ENCODE measurements at places on chromosomes 6 and 20.

DNA sequence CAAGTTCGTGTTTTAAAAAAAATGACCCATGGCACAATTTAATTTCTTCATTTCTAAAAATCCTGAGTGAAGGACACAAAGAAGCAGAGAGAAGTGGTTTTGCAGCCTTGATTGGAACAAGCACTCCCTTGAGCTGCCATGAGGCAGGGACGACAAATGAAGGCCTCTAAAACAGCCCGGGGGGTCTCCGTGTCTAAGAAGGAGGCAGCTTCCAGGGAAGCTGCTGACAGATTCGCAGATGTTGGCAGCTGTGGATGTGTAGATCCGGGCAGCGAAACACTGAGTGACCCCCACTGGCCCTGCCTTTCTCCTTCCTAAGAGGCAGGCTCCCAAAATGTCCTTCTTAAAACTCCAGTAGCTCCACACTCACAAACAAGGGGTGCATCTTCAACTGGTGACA, 9.6 kb upstream of the LBP start:
- no peak for DNase-seq

GRCh38 chr6:144443157-144443556, 158.0 kb downstream of the UTRN start:
- DNase-seq = no peak

- DNase-seq = no peak
Measured at GRCh38 chr6:145247692-145248419, 487.5 kb downstream of the EPM2A start.

DNA sequence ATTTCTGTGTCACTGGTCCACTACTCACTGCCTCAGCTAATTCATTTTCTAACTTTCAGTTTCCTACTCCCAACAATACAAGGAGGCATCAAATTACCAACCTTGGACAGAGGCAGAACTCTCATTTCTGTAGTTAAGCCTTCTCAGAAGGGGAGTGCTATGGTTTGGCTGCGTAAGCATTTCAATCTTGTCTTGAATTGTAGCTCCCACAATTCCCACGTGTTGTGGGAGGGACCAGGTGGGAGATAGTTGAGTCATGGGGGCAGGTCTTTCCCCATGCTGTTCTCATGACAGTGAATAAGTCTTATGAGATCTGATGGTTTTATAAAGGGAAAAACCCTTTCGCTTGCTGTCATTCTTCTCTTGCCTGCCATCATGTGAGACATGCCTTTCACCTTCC, 22.9 kb downstream of the HLA-DRA start:
- DNase-seq = no peak

DNA sequence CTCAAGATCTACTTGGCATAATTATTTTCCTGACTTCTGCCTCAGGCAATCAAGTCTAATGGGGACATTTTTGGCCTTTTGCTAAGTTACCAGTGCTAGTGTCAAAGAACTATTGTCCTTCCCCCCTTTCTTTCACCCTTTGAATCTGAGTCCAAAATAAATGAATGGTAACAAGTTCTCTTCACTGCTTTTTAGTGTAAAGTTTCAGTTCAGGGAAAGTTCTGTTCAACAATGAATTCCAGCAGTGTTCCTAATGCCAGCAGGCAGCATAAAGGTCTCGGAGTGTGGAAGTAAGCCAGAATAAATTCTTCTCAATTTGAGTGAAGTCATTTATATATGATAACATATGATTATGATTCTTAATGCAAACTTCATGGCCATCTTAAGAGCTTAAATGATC, 20.8 kb upstream of the TSPYL1 start:
- DNase-seq = no peak

DNA sequence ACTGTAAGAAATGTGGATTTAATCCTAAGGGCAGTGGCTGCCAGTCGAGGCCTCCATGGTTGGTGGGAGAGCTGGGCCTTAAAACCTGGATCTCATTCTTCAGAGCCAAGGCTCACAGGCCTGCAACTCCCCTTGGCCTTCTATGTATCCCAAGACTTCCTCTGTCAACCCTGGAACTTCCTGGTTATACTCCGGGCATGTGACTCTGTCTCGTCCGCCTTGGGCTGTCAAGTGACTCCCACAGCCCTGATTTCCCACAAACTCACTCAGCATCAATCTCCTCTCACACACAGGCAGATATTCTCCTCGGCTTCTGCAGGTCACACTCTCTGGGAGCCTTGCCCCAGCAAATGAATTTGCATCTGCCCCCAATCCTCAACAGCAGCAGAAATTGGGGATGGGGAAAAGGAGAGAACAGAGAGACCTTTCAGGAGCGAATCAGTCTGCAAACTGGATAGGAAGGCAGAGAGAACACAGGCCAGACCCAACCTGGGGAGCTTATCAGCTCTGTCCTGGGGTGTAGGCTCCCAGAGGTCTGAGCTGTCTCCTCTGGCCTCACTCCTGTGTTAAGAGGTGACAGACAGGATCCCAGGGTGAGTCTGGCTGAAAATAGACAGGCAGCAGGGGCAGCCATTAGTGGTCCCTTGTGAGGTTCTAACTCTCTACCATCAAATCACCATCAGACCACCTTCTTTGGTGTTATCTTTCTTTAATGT, 30.4 kb upstream of the PREX1 start:
- DNase-seq = no peak

DNA sequence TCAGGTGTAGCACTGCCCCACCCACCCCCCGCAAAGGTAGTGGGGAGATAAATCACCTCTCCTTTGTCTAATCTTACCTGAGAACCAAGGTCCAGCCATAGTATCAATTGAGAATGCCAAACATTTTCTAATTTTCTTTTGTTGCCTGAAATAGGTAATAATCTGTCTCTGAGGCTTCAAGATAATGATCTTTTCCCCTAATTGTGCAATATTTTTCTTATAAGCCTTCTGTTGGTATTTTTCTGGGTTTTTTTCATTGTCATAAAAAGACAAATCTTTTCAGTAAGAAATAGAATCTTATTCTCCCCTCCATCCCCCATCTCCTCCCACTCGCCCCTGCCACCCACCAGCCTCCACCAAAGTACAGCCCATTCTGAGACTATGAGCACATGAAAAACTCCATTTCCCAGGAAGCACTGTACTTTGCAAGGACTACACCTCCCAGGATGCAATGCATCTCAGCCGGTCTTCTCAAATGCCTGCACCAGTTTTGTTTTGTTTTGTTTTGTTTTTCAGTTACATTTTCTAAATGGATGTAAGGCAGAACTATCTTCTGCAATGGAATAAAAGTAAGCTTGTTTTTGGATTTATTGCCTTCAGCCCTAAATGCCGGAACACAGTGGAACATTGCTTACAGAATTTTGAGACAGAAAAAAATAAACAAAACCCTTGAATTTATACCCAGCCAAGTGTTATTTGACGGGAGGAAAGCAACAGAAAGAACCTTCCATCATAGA, 268.0 kb downstream of the TFAP2A start:
- no peak for DNase-seq

DNA sequence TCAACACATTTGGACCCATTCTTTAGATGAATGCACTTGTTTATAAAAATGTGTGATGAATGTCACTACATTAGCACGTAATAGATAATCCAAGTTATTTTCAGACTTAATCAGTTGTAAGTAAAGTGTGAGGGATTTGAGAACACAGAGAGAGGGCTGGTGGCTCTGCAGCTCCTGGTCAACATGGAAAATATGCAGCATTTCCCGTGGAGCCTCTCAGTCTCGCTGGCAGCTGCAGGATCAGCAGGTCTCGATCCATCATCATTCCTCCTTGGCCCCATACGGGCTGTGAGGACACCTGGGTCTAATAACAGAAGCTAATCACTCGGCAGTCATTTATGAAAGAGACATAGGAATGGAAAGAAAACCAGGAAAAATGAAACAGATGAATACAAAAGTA, 390.2 kb downstream of the PRKN start:
- no peak for DNase-seq

DNA sequence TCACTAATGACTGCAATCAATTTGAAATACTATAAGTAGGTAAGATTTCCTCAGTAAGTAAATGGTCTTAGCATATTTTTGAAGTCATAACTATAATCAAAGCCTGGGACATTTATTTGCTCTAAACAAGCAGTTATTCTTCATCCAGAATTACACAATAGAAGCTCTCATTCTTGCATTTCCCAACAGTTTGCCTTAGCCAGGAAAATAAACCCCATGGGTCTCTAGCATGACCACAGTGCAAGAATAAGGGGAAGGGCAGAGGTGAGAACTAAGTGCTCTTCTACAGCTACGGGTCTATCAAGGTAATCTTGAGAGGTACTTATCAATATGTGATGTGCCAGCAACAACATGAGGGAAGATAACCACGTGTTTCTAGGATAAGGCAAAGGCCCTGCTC, 14.1 kb upstream of the HLA-C start:
- no peak for DNase-seq

- no peak for DNase-seq
Measured at GRCh38 chr20:8039042-8039441, 19.5 kb upstream of the TMX4 start.

DNA sequence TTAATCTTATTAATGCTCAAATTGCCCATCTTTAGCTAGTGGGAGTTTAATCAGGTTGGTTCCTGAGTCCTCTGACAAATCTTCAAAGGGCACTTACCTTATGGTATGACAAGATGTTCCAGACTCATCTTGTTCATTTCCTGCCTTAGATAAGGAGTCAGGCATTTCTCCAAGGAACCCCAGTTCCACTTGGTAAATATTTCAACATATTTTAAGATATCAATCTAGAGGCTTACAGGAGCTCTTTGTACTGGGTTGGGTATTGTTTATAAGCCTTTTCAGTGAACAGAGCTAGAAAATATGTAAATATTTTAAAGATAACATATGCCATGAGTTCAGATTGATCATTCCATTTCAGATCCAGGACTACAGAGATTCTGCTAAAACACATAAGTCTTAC, 159.8 kb downstream of the RCAN2 start:
- no peak for DNase-seq

DNA sequence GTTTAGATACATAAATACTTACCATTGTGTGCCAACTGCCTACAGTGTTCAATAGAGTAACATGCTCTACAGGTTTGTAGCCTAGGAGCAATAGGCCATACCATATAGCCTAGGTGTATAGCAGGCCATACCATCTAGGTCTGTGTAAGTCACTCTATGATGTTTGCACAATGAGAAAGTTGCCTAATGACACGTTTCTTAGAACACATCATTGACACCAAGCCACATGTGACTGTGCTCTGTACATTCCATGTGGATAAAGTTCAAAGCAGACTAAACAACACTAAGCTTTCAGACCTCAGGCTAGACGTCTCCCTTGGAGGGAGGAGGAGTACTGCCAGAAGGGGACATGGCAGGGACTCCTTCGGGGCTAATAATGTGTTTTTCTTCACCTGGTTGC, 93.6 kb downstream of the KIF16B start:
- DNase-seq = no peak

DNA sequence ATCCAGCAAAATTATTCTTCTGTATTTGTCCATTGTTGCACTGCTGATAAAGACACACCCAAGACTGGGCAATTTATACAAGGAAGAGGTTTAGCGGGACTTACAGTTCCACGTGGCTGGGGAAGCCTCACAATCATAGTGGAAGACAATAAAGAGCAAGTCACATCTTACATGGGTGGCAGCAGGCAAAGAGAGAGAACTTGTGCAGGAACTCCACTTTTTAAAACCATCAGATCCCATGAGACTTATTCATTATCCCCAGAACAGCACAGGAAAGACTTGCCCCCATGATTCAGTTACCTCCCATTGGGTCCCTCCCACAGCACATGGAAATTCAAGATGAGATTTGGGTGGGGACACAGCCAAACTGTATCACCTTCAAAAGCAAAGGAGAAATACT, 286.5 kb upstream of the ECI2 start:
- DNase-seq = no peak
